ENCODE measurements at places on chromosomes 2 and 18.

GRCh38 chr2:49714454-49714853 lies 560.1 kb upstream of the FSHR start:
- DNase-seq, result no peak

DNA sequence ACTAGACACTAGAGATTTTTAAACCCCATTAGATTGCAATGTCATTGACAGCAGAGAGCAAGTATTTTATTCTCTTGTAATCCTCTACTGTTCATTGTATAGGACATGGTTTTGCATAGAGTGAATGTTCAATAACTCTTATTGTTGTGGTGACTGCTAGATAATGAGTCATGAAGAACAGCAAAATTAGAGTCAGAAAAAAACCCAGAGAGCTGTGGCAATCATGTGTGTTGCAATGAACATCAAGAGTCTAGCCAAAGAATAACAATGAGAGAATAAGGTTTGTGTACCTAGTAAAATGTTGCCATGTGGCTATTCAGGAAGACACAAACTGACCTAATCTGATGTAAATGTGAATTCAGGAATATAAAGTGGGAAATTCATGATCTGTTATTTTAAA lies 684.0 kb downstream of the DSC3 start:
- DNase-seq, result no peak

GRCh38 chr2:203814661-203815540 lies 52.7 kb upstream of the CTLA4 start:
- DNase-seq, result peak; percentile 81

GRCh38 chr18:24051031-24051947 lies 36.7 kb downstream of the TTC39C start:
- no peak for DNase-seq

- no peak for DNase-seq
Measured at GRCh38 chr2:240179941-240180666, 39.6 kb upstream of the OTOS start.

- no peak for DNase-seq
Measured at GRCh38 chr2:58110765-58111164, 64.2 kb downstream of the VRK2 start.

DNA sequence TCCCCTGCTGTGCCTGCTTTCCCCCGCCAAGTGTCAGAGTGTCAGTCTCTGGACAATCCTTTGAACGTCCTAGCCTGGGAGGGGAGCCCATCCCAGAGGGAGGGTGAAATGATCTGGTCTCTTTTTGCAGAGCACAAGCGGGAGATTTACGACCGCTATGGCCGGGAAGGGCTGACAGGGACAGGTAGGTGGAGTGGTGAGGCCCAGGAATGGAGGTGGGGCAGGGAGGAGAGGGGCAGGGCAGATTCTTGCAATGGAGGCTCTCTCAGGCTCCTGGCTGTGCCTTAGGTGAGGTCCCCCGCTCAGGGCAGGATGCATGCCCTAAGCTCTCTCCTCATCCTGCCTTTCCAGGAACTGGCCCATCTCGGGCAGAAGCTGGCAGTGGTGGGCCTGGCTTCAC lies 2.4 kb downstream of the DNAJB2 start:
- DNase-seq, result no peak

DNA sequence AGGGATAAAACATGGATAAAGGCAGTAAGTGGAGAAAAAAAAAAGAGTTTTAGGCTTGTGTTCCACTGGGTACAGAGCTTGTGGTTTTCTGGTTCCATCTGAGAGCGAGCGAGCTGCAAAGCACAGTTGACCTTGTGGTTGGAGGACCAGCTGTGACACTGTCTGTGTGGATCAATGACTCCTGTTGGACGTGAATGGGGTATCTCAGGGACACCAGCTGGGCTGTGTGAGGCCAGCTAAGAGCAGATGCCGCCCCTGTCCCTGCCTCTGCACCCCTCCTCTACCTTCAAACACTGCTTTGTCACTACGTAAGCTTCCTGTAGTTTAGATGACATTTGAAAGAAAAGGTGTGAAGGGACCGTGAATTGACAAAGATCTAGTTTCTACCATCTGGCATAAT lies 67.8 kb downstream of the QPCT start:
- no peak for DNase-seq

DNA sequence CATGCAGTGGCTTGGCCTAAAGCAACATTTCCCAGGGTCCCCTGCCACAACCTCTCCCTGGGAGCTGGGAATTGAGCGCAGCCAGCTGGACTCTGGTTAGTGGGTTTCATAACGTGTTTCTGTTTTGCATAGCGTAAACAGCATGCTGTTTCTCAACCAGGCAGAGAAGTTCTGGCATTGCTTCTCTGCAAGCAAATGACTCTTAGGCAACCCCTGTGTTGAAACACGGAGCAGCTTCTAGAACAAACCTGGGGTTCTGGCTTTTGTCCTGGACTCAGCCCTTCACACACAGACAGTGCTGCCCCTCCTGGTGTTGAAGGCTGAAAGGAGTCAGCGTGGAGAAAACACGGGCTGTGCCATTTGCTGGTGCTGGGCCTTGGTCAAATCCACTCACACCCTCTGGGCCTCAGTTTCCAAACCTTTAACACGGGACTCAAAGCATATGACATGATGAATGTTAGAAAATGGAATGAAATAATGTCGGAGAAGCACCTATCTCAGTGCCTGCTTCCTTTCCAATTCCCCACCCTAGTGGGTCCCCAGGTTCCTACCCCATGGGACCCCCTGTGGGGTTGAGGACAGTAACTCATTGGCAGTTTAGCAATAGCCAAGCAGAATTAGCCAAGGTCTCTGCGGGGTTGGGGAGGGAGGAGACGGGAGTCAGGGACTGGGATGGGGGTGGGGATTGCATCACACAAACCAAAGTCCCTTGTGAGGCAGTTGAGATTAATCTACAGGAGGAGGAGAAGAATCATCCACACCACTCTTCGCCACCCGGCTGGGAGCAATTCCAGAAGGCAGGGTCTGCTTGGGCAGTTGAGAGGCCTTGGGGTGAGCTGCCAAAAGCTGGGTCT lies 30.2 kb upstream of the IL1R2 start:
- no peak for DNase-seq

- DNase-seq, result no peak
Measured at GRCh38 chr2:58133395-58133794, 86.8 kb downstream of the VRK2 start.

- DNase-seq, result no peak
Measured at GRCh38 chr2:36677386-36677785, 19.1 kb upstream of the VIT start.

GRCh38 chr2:6993936-6994335 lies 76.7 kb downstream of the RNF144A start:
- DNase-seq, result no peak

DNA sequence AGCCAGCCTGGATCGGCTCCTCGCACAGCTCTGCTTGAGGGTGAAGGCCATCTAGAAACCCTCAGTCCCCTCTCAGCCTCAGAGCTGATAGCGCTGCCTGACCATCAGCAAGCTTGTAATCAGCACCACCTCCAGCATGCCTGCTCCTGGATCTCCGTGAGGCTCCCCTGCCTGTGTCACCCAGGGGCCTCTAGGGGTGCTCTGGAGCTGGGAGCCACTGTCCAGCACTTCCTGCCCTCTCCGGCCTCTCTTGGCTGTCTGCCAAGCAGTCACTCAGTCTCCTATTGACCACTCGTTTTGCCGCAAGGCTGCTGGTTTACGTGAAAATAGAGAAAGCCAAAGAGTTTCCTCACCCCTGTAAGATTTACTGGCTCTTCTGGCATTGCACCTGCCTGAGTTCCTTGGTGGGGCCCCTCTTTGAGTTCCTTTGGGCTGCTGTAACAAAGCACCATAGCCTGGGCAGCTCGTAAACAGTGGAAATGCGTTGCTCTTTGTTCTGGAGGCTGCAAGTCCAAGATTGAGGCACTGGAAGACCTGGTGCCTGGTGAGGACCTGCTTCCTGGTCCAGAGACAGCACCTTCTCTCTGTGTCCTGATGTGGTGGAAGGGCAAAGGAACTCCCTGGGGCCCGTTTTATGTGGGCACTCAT lies 17.9 kb downstream of the CAPN10 start:
- no peak for DNase-seq

- DNase-seq, result no peak
Measured at GRCh38 chr2:200367155-200367554, 60.7 kb downstream of the SPATS2L start.

GRCh38 chr2:182543741-182544525 lies 117.1 kb upstream of the PDE1A start:
- DNase-seq, result no peak

DNA sequence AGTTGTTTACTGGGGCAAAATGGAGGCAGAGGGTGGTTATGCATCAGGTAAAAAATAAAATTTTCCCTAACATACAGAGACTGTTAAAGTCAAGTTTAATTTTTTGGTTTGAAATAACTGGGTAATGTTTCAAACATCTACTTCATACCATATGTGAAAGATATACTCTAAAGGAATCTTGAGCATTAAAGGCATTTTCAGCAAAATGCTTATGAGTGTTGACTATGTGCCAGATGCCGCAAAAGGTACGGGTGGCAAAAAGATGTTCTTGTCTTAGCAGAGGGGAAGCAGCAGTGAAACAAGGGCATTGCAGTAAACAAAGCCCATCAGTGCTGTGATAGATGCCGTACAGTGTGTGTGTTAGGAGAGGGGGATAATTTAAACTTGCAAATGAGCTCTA lies 263.1 kb upstream of the ID2 start:
- no peak for DNase-seq

DNA sequence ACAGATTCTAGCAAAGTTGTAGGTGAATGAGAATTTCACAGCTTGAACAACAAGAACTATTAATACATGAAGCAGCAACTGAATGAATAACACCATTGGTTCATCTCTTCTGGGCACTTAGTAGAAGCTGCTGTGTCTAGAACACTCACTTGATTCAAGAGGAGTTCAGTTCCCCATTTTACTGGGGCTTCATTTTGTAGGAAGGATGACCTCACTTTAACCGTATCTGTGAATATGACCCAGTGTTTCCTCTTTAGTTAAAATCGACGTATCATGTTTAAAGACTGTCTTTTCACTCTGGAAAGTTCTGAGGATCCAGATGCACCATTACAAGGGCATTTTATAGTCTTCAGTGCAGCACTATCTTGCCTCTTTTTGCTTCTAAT lies 47.8 kb downstream of the LRRTM1 start:
- no peak for DNase-seq

GRCh38 chr18:46810481-46811000 lies 53.7 kb upstream of the ST8SIA5 start:
- no peak for DNase-seq

GRCh38 chr2:163515836-163516235 lies 220.0 kb downstream of the FIGN start:
- DNase-seq, result no peak

- no peak for DNase-seq
Measured at GRCh38 chr2:59857109-59857508, 696.3 kb downstream of the BCL11A start.

DNA sequence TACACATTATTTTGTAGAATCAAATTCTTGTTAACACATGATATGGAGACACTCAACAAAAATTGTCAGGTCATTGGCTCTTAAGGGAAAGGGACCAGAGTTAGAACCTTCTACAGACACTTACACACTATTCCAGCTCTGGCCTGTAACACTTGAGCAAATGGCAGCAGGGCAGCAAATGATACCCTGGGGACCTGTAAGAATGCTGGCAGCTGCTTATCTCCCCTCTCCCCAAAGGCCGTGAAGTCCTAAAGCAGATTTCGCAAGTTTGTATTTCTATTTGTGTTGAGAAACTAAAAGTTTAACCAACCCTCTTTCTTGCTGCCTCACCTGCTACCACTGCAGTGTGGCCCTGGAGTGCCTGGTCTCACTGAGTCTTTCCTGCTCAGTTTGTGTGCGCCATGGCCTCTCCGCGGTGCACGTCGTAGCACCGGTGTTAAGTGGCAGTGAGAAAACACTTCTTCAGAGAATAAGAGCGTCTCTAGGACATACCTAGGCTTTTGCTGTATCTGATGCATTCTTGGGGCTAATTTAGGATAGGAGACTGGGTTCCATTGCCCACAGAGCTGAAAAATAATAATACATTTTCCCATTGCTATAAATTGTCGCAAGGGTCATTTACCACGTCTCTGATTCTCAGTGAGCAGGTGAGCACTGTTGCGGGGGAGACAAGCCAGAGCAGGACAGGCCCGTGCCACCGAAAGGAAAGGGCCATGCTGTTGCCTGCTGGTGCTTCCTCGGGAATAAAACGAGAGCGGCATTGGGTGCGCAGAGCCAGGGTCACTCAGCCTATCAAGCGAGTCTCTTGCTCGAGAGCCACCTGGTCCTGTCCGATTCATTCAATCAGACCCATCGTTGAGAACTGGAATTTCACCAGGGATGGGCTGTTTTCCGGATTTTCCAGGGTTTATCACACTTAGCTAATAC lies 204.9 kb downstream of the PTGR3 start:
- no peak for DNase-seq

DNA sequence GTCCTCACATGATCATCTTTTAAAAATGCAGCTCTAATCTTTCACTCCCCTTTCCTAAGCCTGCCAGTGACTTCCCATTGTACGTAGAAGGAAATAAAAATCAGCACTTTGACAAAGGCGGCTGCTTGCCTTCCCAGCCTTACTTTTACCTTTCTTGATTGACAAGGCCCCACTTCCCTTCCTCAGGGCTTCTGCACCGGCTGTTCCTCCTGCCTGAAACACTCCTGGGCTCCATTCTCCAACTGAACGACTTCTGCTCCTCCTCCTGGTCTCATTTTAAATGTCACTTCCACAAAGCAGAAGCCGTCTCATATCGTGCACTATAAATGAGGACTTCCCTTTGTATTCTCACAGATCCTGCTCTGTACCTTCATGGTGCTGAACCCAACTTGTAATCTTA lies 56.1 kb downstream of the OSBPL6 start:
- no peak for DNase-seq

DNA sequence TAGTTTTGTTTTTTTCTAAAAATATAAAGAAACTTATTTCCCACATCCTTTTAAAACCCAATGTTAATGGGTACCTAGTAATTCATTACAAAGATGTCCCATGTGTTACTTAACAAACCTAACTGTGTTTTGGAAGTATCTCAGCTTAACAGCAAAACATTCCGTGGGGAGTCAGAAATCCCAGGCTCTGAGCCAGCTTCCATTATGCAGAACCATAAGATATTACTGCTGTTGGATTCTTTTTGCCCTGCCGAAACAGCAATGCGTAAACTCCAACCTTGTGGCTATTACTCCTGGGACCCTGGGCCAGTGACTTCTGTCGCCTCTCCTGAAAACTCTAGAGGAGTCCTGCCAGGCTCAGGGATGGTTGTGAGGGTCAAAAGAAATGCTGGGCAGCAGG lies 174.1 kb downstream of the UXS1 start:
- DNase-seq, result no peak

DNA sequence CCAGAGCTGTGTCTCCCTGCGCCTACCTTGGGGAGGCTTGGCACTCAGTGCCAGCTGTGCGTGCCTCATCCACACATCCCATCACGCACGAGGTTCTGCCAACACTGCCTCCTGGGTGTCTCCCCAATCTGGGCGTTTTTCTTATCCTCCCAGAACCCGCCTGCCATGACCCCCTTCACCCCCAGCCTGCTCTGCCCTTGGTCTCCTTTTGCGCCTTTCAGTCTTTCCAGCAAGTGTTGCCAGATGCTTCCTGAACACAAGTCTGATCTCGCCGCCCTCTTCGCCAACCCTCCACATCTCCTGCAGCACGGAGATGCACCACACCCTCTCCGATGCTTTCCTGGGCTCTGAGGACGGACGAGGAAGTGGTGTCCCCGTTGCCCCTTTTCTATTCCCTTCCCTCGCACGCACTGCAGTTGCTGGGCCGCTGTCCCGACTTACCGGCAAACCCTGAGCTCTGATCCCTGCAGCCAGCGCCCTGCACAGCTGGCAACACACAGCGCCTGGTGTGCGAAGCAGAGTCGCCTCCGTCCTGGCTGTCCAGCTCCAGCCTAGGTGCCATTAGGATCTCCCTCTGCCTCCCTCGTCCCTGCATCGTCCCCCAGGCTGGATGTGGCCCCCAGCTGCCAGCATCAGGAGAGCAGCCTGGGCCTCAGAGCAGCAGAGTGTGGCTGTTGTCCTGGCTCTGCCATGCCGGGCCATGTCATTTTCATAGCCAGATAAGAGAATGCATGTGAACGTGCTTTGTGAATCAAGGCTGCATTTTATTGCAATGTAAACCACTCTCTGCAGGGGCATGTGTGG lies 22.6 kb upstream of the ALLC start:
- no peak for DNase-seq
